Mesenchymal stem cell (in vitro differentiated cells and primary cell): ENCODE measurements at places on chromosomes 11 and 22.

DNA sequence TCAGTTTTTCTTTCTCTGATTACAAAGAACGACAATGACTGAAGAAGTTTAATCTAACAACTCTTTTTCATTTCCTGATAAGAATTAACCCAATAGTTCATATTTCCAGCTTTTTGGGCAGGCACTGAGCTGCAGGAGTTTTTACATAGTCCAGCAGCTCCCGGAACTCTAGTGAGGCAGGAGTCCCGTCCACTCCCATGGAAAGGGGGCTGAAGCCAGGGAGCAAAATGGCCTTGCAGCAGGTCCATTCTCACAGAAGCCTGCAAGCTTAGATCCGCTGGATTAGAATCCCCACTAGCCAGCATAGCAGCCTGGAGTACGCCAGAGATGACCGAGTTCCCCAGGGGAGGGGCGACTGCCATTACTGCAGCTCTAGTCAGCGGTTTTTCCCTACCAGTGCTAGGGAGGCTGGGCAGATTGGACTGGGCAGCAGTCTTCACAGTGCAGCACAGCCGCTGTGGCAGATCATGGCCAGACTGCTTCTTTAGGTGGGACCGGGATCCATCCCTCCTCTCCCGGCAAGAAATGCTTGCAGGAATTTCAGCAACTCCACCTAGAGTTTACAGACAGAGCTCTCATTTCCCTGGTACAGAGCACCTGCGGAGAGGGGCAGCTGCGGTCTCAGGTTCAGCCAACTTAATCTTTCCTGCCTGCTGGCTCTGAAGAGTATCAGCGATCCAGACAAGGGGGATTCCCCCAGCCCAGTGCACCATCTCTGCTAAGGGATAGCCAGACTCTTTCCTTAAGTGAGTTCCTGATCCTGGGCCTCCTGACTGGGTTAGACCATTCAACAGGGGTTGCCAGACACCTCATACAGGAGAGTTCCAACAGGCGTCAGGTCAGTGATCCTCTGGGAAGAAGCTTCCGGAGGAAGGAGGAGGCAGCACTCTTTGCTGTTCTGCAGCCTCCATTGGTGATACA is 742 bp upstream of the CASP4 start:
- H3K27me3 ChIP-seq: no peaks in the 10 kb centered on the region
- peak overlapping the region; percentile 87 for H3K4me3 ChIP-seq
- no peaks in the 10 kb centered on the region for H3K36me3 ChIP-seq
- H3K4me1 ChIP-seq: peaks cover 4% of the 10 kb centered on the region
- H3K27ac ChIP-seq: no peak overlapping the region
- DNase-seq: peak; percentile 32

DNA sequence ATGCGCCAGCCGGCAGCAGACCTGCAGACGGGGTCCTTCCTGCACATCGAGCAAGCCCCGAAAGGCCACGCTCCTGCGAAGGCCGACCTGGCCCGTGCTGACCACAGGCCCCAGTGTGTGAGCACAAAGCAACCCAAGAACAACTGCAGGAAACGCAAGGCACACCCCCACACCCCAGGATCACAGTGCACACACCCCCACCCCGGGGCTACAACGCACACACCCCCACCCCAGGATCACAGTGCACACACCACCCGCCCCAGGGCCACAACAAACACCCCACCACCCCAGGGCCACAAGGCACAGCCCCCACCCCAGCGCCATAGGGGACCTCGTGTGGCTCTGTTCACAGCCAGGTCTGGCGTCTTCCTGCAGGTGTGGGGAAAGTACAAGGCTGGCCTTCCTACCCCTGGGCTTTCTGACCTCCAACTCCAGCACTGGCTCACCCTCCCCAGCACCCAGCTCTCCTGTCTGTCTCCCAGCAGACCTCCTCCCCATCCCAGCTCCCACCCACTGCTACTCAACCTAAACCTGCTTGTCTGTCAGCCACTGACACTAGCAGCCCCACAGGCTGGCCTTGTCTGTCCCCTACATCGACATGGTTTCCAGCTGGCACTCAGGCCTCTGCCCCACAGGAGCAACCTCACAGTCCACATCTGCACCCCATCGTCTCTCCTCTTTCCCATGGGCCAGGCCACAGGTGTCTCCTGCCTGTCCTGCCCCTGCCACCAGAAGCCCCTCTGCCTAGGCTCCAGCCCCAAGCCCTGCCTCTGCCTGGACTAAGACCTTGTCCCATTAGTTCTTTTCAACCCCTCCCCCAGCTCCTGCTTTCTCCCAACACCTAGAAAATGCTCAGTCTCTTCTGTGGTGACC is 20.5 kb upstream of the EFCAB6 start:
- no peak overlapping the region for H3K4me3 ChIP-seq
- DNase-seq: no peak
- no peak overlapping the region for H3K27ac ChIP-seq
- H3K4me1 ChIP-seq: peaks cover 28% of the 10 kb centered on the region

DNA sequence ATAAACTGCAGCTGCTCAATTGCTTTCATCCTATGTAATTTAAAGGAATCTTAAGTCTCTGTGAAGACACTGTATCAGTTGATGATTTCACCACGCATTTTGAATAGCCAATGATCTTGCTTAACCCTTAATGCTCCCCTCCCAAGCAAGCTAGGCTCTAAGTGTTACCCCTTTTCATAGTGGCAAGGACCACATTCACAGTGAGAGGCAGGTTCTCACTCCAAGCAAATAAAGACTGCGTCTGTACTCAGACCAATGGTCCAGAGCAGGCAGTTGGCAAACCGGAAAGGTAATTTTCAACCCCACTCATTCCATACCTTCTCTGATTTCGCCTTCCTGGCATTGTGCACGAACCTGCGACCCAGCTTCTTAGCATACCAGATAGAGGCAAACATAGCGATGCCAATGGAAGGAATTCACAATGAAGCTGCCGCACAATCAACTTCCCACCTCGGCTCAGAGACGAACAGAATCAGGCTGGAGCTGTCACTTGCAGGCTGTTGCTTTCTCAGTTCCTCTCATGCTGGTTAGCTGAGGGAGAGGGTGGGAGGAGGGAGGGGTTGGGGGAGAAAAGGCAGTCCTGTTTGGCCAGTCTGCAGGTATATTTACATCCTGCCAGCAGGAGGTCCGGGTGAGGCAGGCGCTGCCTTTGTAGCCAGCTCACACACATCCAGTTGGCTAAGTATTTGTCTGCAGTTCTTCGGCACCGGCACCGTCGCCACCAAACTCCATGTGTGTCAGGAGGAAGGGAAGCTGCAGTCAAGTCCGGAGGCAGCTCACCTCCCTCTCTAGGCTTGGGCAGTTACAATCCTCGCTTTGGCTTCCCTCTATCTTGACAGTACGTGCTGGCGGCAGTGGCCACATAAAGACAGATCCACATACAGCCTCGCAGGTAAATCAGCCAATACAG is 1151.2 kb upstream of the CCDC90B start:
- no peaks in the 10 kb centered on the region for H3K36me3 ChIP-seq
- DNase-seq: no peak
- peaks cover 10% of the 10 kb centered on the region for H3K27me3 ChIP-seq
- peaks cover 8% of the 10 kb centered on the region for H3K4me1 ChIP-seq
- H3K4me3 ChIP-seq: peak overlapping the region; percentile 66

DNA sequence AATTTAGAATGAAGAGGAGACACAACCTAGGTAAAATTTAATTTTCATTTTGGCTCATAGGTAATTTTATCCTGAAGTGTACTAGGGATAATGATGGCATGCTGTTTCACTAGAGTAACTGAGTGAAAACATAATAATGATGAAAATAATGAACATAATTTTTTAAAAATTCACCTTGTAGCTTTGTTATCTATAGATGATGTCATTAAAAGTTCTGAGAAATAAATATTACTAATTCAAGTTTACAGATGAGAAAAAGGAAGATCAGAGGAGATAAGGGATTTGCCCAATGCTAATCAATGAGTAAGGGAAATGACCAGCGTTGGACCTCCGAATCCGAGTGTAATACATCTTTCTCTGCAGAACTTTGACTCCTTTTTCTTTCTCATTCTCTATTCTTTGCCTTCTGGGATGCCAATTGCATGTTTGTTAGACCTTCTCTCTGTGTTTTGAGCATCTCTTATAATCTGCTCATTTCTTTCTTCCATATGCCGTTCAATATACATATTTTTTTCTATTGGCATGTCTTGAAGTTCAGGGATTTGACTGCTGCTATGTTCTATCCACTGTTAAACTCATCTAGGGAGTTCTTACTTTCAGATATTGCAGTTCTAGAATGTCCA is 186.5 kb downstream of the SNX19 start:
- H3K36me3 ChIP-seq: no peaks in the 10 kb centered on the region
- H3K27me3 ChIP-seq: peaks cover 3% of the 10 kb centered on the region
- no peak overlapping the region for H3K4me3 ChIP-seq
- H3K27ac ChIP-seq: no peak overlapping the region

- no peak overlapping the region for H3K4me3 ChIP-seq
- peaks cover under 1% of the 10 kb centered on the region for H3K4me1 ChIP-seq
- DNase-seq: peak; percentile 69
- no peaks in the 10 kb centered on the region for H3K27me3 ChIP-seq
- H3K36me3 ChIP-seq: no peaks in the 10 kb centered on the region
Measured at GRCh38 chr11:87290304-87290922, 252.7 kb downstream of the TMEM135 start.

DNA sequence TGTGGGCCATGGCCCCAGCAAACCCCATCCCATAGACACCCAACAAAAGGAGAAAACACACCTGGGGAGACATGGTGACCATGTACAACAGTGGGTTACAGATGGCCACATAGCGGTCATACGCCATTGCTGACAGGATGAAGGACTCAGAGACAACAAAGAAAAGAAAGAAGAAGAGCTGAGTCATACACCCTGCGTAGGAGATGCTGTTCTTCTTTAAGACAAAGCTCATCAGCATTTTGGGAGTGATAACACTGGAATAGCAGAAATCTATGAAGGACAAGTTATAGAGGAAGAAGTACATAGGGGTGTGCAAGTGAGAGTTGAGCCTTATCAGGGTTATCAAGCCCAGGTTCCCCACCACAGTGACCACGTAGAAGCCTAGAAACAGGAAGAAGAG is 4.9 kb downstream of the OR8B8 start:
- H3K4me1 ChIP-seq: no peaks in the 10 kb centered on the region
- no peak overlapping the region for H3K4me3 ChIP-seq
- H3K27me3 ChIP-seq: no peaks in the 10 kb centered on the region
- no peak for DNase-seq

DNA sequence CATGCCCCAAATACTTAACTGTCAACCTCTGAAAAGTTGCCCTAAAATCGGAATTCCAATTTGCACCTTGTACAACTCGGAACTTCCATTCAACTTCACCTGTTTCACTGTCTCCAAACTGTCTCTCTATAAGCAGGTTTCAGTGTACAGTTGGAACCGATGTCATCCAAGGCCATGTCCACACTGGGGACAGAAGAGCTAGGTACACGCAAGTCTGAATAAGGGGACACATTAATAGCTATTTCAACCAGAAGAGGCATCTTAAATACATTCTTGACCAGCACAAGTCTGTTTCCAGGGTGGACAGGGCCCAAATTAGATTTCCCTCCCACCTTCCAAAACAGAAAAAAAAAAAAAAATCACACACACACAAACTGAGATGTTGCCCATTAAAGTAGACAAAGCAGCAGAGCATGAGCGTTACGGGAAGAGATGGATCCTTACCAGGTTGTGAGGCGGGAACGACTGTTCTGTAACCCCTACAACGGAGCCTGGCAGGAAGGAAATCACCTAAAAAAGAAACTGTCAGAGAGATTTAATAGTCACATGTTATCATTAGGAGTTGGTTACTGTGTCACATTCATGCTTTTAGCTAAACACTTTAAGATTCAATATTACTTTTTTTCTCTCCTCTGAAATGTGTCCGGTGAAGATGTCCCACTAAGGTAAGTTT is 1.7 kb downstream of the CREBZF start:
- no peaks in the 10 kb centered on the region for H3K36me3 ChIP-seq
- no peaks in the 10 kb centered on the region for H3K4me1 ChIP-seq
- H3K27me3 ChIP-seq: no peaks in the 10 kb centered on the region
- no peak overlapping the region for H3K27ac ChIP-seq

DNA sequence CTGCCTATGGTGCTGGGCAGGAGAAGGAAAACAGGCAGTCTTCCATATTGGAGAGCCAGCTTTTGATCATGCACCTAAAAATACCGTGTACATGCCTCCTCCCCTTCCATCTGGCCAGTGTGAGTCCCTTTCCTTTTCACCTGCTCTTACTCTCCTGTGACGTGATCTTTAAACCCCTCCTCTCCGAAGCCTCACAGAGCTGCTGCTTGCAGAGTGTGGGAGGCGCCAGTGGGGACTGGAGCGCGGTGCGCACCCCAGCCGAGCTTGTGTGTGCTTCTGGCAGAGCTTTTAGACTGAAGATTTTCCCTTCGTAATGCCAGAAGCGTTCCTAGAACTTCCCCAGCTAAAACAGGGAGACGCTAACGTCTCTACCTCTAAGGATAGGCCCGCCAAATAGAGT is 29.8 kb downstream of the MUC6 start:
- H3K4me3 ChIP-seq: no peak overlapping the region
- H3K27me3 ChIP-seq: no peaks in the 10 kb centered on the region
- H3K36me3 ChIP-seq: peaks cover 89% of the 10 kb centered on the region
- H3K4me1 ChIP-seq: peaks cover 13% of the 10 kb centered on the region
- no peak overlapping the region for H3K27ac ChIP-seq

GRCh38 chr11:60831143-60831500 is 10.8 kb upstream of the CCDC86 start:
- DNase-seq: peak; percentile 69
- H3K4me3 ChIP-seq: no peak overlapping the region
- H3K27ac ChIP-seq: no peak overlapping the region
- H3K27me3 ChIP-seq: peaks cover 32% of the 10 kb centered on the region
- peaks cover 6% of the 10 kb centered on the region for H3K4me1 ChIP-seq

- peaks cover 13% of the 10 kb centered on the region for H3K4me1 ChIP-seq
- no peak overlapping the region for H3K4me3 ChIP-seq
- peaks cover 70% of the 10 kb centered on the region for H3K36me3 ChIP-seq
- no peaks in the 10 kb centered on the region for H3K27me3 ChIP-seq
Measured at GRCh38 chr11:62605902-62606301, 4.2 kb upstream of the MTA2 start.

GRCh38 chr22:46579751-46580449 is 40.3 kb upstream of the GRAMD4 start:
- H3K27me3 ChIP-seq: no peaks in the 10 kb centered on the region
- H3K4me3 ChIP-seq: no peak overlapping the region
- peaks cover 4% of the 10 kb centered on the region for H3K36me3 ChIP-seq
- no peak overlapping the region for H3K27ac ChIP-seq
- H3K4me1 ChIP-seq: peaks cover 66% of the 10 kb centered on the region
- no peak for DNase-seq

DNA sequence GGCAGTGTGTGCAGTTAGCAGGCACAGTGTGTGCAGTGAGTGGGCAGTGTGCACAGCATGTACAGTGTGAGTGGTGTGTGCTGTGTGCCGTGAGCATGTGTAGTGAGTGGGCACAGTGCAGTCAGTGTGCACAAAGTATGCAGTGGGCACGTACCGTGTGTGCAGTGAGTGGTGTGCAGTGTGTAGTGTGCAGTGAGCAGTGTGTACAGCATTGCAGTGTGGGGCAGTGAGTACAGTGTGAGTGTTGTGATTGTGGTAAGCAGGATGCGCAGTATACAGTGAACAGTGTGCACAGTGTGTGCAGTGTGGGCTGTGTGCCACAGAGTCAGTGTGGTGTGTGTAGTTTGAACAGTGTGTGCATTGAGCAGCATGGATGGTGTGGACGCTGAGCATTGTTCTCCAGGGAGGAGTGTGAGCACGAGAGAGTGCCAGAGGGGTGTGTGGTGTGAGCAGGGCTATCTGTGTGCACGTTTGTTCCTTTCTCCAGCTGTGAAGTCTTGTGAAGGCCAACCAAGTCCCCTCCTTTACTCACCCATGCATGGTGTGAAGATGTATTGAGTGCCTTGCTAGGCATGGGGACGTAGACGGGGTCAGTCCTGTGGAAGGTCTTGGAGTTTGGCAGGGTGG is 3.0 kb downstream of the SHANK3 start:
- no peak overlapping the region for H3K4me3 ChIP-seq
- no peak for DNase-seq
- peaks cover 25% of the 10 kb centered on the region for H3K4me1 ChIP-seq
- peaks cover 51% of the 10 kb centered on the region for H3K27me3 ChIP-seq

GRCh38 chr11:84947970-84948580 is 679.1 kb downstream of the DLG2 start:
- no peaks in the 10 kb centered on the region for H3K4me1 ChIP-seq
- H3K27ac ChIP-seq: no peak overlapping the region
- H3K36me3 ChIP-seq: no peaks in the 10 kb centered on the region
- no peak for DNase-seq
